ENCODE measurements at places on chromosomes 1 and 21.

GRCh38 chr1:24119859-24120756, 8.2 kb upstream of the MYOM3 start:
- ATAC-seq: peak; percentile 57

- no peak for ATAC-seq
Observed at GRCh38 chr1:109784551-109785252, 21.0 kb upstream of the EPS8L3 start.

- ATAC-seq: no peak
Observed at GRCh38 chr1:151005729-151006319, 878 bp downstream of the MINDY1 start.

DNA sequence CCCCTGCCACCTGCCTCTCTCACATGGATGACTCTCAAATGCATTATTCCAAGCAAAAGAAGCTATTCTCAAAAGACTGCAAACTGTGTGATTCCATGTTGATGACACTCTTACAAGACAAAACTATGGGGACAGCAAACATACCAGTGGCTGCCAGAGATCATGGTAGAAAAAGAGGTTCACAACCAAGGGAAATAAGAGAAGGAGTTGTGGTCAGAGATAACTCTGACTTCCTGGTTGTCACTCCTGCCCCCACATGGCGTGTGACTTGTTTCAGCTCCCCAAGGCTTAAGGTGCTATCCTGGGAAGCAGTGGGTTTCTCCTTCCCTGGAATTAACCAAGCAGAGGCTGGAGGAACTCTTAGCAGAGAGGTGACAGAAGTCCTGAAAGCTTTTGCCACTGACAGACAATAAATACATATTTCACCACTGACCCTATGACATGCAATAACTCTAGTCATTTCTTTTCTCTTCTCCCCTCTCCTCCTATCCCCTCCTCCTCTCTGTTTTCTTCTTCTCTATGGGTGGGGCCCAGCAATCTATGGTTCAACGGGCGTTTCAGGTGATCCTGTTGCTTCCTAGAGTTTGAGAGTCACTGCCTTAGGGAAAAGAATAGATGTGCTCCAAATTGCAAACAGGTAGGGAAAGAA, 185.1 kb downstream of the FCRL5 start:
- no peak for ATAC-seq

GRCh38 chr1:167630568-167631385, 745 bp downstream of the RCSD1 start:
- no peak for ATAC-seq

DNA sequence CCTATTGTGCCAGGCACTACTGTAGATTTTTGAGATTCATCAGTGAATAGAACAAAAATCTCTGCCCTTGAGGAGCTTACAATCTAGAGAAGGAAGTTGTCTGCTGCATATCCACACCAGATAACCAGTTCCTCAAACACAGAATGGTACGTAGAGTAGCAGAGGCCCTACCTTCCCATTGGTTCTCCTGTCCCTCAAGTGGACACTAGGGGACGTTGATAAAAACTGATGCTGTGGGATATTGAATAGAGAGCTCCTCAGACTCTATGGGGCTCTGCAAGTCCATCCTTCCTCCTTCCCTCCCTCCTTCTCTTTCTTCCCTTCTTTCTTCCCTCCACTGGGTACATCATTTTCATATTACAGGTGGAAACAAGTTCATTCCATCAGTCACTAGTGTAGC, 371.3 kb downstream of the PBX1 start:
- no peak for ATAC-seq

DNA sequence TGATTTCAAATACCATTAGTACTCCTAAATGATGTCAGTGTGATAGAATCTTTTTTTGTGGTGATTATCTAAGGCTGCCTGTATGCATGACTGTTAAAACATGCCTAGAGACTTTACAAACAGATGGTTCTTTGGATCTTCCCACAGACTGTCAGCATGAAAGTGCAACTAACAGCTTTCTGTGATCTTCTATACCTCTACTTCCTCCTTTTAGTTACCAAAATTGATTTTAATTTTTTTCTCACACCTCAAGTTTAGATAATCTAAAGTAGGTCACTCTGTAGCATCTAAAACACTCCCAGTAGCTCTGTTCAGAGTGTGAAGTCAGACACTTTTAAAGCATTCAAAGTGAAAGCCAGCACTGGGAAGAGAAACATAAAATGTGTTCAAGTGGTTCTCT, 534.5 kb downstream of the PTPRC start:
- no peak for ATAC-seq

GRCh38 chr1:84797603-84798002, 95.4 kb downstream of the LPAR3 start:
- no peak for ATAC-seq

GRCh38 chr1:160548183-160548582, 25.1 kb upstream of the SLAMF6 start:
- no peak for ATAC-seq

DNA sequence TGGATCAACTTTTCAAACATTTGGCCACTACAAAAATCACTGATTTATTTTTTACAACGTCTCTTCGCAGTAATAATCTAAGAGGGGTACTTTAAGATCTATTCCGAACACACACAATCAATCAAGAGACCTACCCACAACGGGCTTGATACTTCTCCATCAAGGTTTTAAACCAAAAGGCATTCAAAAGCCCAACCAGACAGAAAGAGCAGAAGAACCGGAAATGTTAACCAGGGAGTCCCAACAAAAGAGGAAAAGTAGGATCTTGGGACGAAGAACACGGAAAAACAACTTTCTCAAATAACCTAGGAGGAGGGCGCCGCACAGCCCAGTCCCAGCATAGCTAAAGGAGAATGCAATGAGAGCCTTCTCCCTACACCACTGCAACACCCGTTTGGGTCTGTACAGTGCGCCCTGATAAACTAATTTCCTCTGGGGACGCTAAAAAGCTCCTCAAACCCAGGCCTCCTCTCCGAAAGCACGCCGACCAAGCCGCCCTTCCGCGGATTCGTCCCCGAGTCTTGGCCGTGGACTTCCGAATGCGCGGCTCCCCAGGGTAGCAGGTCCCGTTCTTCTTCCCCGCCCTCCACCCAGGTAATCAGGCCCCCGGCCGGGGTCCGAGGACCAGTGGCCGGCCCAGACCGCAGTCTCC, 623 bp downstream of the RPL22 start:
- ATAC-seq: no peak

GRCh38 chr1:186291271-186291670, 83.8 kb downstream of the TPR start:
- ATAC-seq: no peak

GRCh38 chr1:180521474-180522212, 19.3 kb upstream of the ACBD6 start:
- ATAC-seq: no peak
